Large intestine (tissue), 12 donors: ENCODE measurements at places on chromosomes 7 and 10. TPM values are rescaled to one million over a fixed set of nuclear protein-coding genes. Genes with fewer than 3 reads are reported as not detected.

DNA sequence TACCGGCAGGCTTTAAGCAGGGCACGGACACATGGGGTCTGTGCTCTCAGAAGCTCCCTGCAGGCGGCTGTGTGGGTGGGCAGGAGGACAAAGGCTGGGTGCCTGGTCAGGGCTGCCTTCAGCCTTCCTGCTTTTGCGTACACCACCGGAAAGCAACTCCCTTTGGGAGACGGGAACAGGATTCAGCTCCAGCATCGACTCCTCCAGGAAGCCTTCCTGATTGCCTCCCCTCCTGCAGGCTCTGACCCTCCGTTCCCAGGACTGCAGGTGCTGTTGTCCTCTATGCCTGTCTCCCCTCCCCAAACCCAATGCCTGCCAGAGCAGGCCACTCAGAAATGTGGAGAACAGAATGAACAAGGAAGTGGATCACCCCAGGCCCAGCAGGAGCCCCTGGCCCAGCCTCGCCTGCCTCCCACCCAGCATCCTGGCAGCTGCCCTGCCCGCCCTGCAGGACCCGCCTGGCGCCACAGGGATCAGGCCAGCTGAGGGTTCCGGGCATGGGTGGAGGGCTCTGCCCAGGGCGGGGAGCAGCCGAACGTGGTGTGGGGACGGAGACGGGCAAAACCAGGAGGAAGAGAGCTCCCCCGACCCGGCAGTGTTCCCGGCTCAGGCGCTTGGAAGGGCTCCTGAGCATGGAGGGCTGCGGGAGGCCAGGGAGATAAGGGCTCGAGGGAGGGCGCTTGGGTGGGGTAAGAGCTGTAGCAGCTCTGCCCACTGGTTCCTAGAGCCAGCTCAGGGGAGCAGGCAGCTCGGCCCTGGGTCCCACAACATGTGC lies 6.2 kb upstream of the ELN start:
- DNase-seq = no peak
- H3K4me1 ChIP-seq = no peaks in the 10 kb centered on the region
- no peak overlapping the region for H3K4me3 ChIP-seq
- peaks cover 29% of the 10 kb centered on the region for H3K27me3 ChIP-seq
- H3K36me3 ChIP-seq = no peaks in the 10 kb centered on the region

LIPN gene
- not detected for polyA plus RNA-seq

- no peak overlapping the region for H3K4me3 ChIP-seq
- H3K27ac ChIP-seq = no peak overlapping the region
- no peaks in the 10 kb centered on the region for H3K4me1 ChIP-seq
- no peaks in the 10 kb centered on the region for H3K36me3 ChIP-seq
- DNase-seq = no peak
These were observed 18.2 kb downstream of the MRPL32 start for GRCh38 chr7:42950417-42950816.

GRCh38 chr10:92839191-92840085 lies 8.9 kb upstream of the EXOC6 start:
- no peaks in the 10 kb centered on the region for H3K36me3 ChIP-seq
- no peak overlapping the region for H3K4me3 ChIP-seq
- H3K4me1 ChIP-seq = no peaks in the 10 kb centered on the region
- H3K27me3 ChIP-seq = no peaks in the 10 kb centered on the region
- H3K27ac ChIP-seq = no peak overlapping the region

GRCh38 chr10:103708627-103709288 lies 146.6 kb downstream of the SH3PXD2A start:
- H3K4me3 ChIP-seq = no peak overlapping the region
- peaks cover 17% of the 10 kb centered on the region for H3K36me3 ChIP-seq
- no peaks in the 10 kb centered on the region for H3K27me3 ChIP-seq
- no peaks in the 10 kb centered on the region for H3K4me1 ChIP-seq

- no peak overlapping the region for H3K27ac ChIP-seq
- H3K27me3 ChIP-seq = no peaks in the 10 kb centered on the region
- H3K4me3 ChIP-seq = no peak overlapping the region
- no peaks in the 10 kb centered on the region for H3K36me3 ChIP-seq
These were observed 57.5 kb upstream of the ZNF32 start for GRCh38 chr10:43706166-43706565.

- H3K27me3 ChIP-seq = no peaks in the 10 kb centered on the region
- H3K4me1 ChIP-seq = peaks cover 29% of the 10 kb centered on the region
- no peak overlapping the region for H3K4me3 ChIP-seq
- no peaks in the 10 kb centered on the region for H3K36me3 ChIP-seq
These were observed 233.6 kb downstream of the BAMBI start for GRCh38 chr10:28910956-28911355.

GRCh38 chr7:28684650-28685241 lies 272.4 kb downstream of the CREB5 start:
- H3K36me3 ChIP-seq = no peaks in the 10 kb centered on the region
- H3K4me3 ChIP-seq = no peak overlapping the region
- DNase-seq = no peak
- H3K4me1 ChIP-seq = no peaks in the 10 kb centered on the region

- DNase-seq = no peak
- no peak overlapping the region for H3K27ac ChIP-seq
- no peak overlapping the region for H3K4me3 ChIP-seq
- no peaks in the 10 kb centered on the region for H3K27me3 ChIP-seq
- no peaks in the 10 kb centered on the region for H3K36me3 ChIP-seq
These were observed 6.7 kb downstream of the TES start for GRCh38 chr7:116216956-116217571.

DNA sequence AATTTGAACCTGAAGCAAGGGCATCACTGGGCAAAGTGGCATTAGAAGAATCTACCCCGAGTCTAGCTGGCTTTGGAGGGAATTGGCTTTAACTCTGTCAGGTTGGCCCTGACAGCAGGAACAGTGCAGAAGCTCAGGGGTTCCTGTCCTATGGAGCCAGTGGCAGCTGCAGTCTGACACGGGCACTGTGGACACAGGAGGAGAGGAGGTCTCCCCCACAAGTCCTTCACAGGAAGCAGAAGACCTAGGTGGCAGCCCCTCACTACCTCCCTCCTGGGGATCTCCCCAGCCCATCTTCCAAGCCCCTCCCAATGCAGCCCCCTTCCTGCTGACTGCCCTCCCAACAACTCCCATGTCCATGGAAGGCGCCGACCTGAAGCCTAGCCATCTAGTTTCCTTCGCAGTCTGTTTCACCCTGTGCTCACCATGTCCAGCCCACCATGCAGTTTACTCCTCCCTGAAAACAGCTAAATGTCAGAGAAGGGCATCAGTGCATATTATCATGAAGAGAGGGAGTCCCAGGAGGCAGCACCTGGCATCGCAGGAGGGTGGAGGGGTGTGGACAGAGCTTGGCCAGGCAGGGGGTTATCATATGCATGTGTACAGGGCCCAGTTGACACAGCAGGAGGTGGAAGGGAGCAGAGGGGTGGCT lies 17.9 kb upstream of the GDF10 start:
- peaks cover 13% of the 10 kb centered on the region for H3K27me3 ChIP-seq
- H3K4me1 ChIP-seq = peaks cover 9% of the 10 kb centered on the region
- DNase-seq = no peak
- no peak overlapping the region for H3K4me3 ChIP-seq
- no peak overlapping the region for H3K27ac ChIP-seq

GRCh38 chr7:25048444-25048834 lies 68.5 kb upstream of the OSBPL3 start:
- H3K4me3 ChIP-seq = no peak overlapping the region
- no peak for DNase-seq
- no peaks in the 10 kb centered on the region for H3K27me3 ChIP-seq
- no peaks in the 10 kb centered on the region for H3K4me1 ChIP-seq
- H3K27ac ChIP-seq = no peak overlapping the region

GRCh38 chr10:132861884-132862461 lies 76.0 kb upstream of the NKX6-2 start:
- H3K4me1 ChIP-seq = no peaks in the 10 kb centered on the region
- DNase-seq = no peak
- no peaks in the 10 kb centered on the region for H3K36me3 ChIP-seq
- H3K4me3 ChIP-seq = no peak overlapping the region

GRCh38 chr7:25847336-25848070 lies 304.5 kb upstream of the NFE2L3 start:
- H3K27ac ChIP-seq = peak overlapping the region; percentile 30
- peaks cover 18% of the 10 kb centered on the region for H3K4me1 ChIP-seq
- H3K27me3 ChIP-seq = peaks cover 11% of the 10 kb centered on the region
- no peak for DNase-seq

GRCh38 chr10:12062754-12063482 lies 5.8 kb upstream of the DHTKD1 start:
- H3K36me3 ChIP-seq = no peaks in the 10 kb centered on the region
- H3K4me1 ChIP-seq = peaks cover 7% of the 10 kb centered on the region
- no peaks in the 10 kb centered on the region for H3K27me3 ChIP-seq
- DNase-seq = no peak

DNA sequence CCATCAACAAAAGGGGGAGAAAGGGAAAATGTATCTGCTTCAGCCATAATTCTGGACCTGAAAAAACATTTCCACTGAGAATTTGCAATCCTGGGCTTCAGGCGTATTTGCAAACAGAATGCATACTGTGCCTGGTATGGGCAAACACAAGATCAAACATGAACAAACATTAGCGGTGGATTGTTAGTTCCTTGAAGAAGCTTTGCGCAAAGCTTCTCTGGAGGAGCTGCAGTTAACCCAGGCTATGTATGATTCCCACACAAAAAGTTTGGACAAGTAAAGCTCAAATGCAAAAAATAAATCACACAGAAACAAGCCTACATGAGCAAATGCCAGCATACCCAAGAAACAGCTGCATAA lies 20.4 kb upstream of the HILPDA start:
- no peaks in the 10 kb centered on the region for H3K4me1 ChIP-seq
- no peak overlapping the region for H3K4me3 ChIP-seq
- no peaks in the 10 kb centered on the region for H3K36me3 ChIP-seq
- no peak overlapping the region for H3K27ac ChIP-seq
- H3K27me3 ChIP-seq = no peaks in the 10 kb centered on the region

DNA sequence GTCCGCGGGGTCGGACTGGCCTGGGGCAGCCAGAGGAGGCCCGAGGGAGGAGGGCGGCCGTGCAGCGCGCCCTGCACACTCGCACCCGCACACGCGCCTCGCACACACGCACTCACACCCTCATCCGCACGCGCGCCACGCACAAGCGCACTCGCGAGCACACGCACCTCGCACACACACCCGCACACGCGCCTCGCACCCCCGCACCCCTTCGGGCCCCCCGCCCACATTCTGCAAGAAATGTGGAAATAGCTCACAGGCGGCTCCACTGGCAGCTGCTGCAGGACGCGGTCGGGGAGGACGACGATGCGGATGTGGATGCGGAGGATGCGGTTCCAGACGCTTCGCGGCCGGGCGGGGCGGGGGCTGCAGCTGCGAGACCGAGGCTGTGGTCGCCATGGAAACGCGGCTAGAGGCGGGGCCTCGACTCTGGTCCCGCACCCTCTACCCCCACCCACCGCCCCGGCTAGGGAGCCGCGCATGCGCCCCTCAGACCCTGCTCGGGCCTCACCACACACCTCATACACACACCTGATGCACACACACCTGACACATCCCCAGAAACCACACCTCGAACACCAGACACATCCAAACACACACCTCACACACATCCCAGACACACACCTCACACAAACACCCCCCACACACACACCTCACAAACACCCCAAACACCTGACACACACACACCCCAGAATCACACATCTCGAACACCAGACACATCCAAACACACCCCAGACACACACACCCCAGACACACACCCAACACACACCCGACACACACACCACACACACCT lies at the start of gene CALY:
Gene CALY, minus strand, starts transcription at position 320 of the 793 bp plus-strand sequence. CDS start 7,907 bp downstream, outside the sequence.
- no peak within 1 kb of the TSS for H3K4me3 ChIP-seq
- no peaks in the 10 kb centered on the region for H3K36me3 ChIP-seq
- H3K4me1 ChIP-seq = peaks cover 5% of the 10 kb centered on the region
- peak; percentile 36 for DNase-seq
- H3K27ac ChIP-seq = no peak within 1 kb of the TSS

GRCh38 chr7:94195813-94196212 lies 191.7 kb upstream of the BET1 start:
- no peak overlapping the region for H3K4me3 ChIP-seq
- no peak overlapping the region for H3K27ac ChIP-seq
- no peaks in the 10 kb centered on the region for H3K36me3 ChIP-seq
- DNase-seq = no peak
- H3K27me3 ChIP-seq = no peaks in the 10 kb centered on the region

- no peaks in the 10 kb centered on the region for H3K36me3 ChIP-seq
- H3K4me3 ChIP-seq = no peak overlapping the region
- no peaks in the 10 kb centered on the region for H3K4me1 ChIP-seq
- no peak overlapping the region for H3K27ac ChIP-seq
- no peak for DNase-seq
These were observed 164.3 kb upstream of the TCERG1L start for GRCh38 chr10:131475803-131476202.

KLHL7 gene
- 28.6 TPM for polyA plus RNA-seq

HABP2 gene
- 27.7 TPM for polyA plus RNA-seq

DNA sequence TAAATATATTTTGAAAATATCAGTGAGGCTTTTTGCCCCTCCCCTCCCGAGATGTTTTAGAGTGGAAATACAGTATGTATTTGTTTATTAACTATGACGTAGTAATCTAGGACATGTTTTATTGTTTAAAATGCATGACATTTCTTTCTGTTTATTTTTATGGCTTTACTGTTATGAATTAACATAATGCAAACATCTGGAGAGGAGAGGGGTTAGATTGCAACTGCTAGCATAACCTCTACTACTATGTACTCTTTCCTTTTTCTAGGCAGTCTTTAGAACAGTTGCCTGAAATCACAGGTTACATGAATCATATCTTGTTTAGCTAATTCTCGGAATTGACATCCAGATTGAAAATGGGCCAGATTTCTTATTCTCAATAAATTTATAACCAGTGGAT lies 7.4 kb downstream of the BTAF1 start:
- no peak overlapping the region for H3K4me3 ChIP-seq
- peaks cover 18% of the 10 kb centered on the region for H3K36me3 ChIP-seq
- H3K27me3 ChIP-seq = no peaks in the 10 kb centered on the region
- no peak overlapping the region for H3K27ac ChIP-seq
- DNase-seq = no peak
- no peaks in the 10 kb centered on the region for H3K4me1 ChIP-seq

CPN1 gene
- 0.06 TPM for polyA plus RNA-seq

- H3K4me1 ChIP-seq = no peaks in the 10 kb centered on the region
- H3K27me3 ChIP-seq = no peaks in the 10 kb centered on the region
- H3K36me3 ChIP-seq = no peaks in the 10 kb centered on the region
- no peak for DNase-seq
- no peak overlapping the region for H3K27ac ChIP-seq
These were observed 530.8 kb downstream of the SH2D4B start for GRCh38 chr10:81068460-81068859.

PCLO gene
- 10.7 TPM for polyA plus RNA-seq

DNA sequence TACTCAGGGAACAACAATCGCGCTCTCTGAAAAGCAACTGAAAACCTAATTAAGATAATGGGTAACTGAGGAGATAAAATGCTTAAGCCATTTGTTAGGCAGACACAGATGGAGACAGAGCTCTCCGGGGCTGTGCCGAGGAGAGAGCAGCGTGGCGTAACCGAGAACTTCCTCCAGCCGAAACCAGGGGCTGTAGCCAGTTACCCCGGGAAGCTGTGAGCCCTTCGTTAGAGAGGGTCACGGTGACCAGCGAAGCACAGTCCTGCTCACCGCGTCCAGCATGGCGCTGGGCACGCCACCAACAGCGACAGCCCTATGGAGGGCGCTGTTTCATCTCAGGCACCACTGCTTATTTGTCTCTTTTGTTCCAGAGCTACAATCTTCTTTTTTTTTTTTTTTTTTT lies 16.1 kb downstream of the PAPOLB start:
- no peaks in the 10 kb centered on the region for H3K4me1 ChIP-seq
- H3K4me3 ChIP-seq = no peak overlapping the region
- DNase-seq = no peak
- no peak overlapping the region for H3K27ac ChIP-seq
- H3K27me3 ChIP-seq = peaks cover 3% of the 10 kb centered on the region

- no peaks in the 10 kb centered on the region for H3K27me3 ChIP-seq
- no peaks in the 10 kb centered on the region for H3K4me1 ChIP-seq
- DNase-seq = no peak
These were observed 11.7 kb downstream of the NIPSNAP2 start for GRCh38 chr7:55975988-55976633.

- H3K4me3 ChIP-seq = no peak overlapping the region
- H3K4me1 ChIP-seq = peaks cover 27% of the 10 kb centered on the region
- H3K27ac ChIP-seq = no peak overlapping the region
- no peaks in the 10 kb centered on the region for H3K36me3 ChIP-seq
- DNase-seq = no peak
These were observed 30.9 kb downstream of the KCNMA1 start for GRCh38 chr10:77606751-77607150.
